ENCODE measurements at places on chromosomes 5 and 9.

- DNase-seq, result no peak
Observed at GRCh38 chr9:7578951-7579350, 220.6 kb downstream of the DMAC1 start.

GRCh38 chr5:32538031-32538547, 47.3 kb upstream of the SUB1 start:
- peak; percentile 8 for DNase-seq

DNA sequence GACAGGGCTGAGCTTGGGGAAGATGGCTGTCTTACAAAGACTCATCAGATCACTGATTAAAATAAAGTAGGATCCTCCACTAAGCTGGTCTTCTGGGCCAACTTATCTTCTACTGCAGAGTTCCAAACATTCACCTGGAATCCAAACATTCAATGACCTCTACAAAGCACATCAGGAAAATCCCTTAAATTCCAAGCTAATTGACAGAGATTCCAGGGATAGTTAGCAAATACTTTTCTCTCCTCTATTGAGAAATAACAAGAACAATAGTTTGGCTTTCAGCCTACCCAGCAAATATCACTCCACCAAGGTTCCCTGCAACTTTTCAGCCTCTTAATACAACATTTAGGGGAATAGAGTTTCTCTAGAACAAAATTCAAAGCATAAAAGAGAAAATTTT, 140.6 kb upstream of the LIFR start:
- no peak for DNase-seq

GRCh38 chr5:74103131-74104023, 477.4 kb downstream of the ARHGEF28 start:
- no peak for DNase-seq

DNA sequence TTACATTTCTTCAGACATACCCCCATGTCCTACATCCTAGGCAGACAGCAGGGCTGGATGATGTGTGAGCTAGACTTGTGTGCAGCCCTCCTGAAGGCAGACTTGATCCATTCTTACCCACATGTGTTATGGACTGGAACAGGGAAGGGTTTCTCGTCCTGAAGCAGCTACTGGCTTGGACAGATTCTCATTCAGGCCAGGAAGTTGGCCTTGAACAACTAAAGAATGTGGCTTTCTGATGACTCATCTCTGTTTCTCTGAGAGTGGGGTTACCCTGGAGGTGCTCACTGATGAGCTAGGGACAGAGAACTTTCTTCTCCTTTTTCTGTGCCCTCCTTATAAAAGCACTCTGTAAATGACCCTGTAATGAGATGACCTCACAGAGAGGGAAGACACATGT, 246.5 kb downstream of the PCSK5 start:
- no peak for DNase-seq

GRCh38 chr9:134634667-134635230, 6.9 kb upstream of the COL5A1 start:
- DNase-seq, result no peak

DNA sequence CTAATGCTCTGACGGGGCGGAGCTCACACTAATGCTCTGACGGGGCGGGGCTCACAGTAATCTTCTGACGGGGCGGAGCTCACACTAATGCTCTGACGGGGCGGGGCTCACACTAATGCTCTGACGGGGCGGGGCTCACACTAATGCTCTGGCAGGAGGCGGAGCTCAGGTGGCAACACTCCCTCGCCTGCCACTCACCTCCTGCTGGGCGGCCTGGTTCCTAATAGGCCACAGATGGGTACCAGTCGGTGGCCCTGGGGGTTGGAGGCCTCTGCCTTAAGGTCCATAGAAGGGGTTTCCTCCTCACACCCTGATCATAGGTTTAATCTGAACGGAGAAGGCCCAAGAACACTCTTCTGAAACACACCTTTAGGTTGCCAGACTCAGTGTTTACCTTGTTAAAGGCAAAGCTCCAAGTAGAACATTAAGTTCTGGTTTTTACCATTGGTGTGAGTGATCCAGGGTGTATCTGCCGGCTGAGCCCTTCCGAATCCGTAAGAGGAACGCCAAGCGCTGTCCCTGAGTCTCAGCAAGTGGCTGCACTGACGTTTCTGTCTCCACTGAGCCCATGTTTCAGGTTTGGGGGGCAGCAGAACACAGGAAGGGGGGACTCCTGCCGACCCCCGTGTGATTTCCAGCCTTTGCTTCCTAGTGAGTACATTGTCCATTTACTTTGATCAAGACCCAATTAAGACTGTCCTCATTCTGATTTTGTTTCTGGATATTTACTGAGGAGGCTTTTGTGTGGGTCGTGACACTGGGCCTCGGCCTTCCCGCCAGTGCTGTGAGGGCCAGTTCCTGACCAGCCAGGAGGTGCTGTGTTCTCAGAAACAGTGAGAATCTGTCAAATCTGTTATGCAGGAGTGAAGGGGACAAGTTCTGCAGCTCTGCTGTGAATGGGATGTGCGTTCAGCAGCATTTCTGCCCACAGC, 24.6 kb upstream of the LRRC14B start:
- no peak for DNase-seq

Measured in NK-92 treated with Interleukin-12 subunit alpha and Interleukin-12 subunit beta, amount 100 ng/mL, for 24 hours (cell line).